ENCODE measurements at places on chromosomes 12 and 14.

DNA sequence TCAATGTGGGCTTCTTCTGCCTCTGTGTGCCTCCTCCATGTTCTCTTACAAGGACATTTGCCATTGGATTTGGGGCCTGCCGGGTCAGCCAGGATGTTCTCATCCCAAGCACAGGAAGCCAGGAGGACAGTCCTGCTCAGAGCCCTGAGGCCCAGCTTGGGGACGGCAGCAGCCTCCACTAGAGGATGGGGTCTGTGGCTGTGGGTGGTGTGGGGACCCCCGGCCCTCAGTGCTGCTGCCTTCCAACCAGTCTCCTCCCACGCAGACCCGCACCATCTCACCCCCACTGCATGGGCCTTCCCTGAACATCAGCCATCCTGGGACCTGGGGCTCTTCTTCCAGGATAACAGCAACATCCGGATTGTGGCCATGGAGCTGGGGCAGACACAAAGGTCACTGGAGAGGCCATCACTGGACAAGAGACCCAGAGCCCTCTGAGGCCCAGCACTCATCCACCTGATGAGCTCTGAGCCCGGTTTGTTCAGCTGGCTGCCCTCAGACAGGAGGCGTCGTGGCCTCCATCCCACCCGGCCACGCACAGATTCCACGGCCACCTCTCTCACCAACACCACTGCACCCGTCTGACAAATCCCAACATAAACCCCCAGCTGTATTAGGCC is 56.5 kb upstream of the C14orf180 start:
- DNase-seq: no peak

DNA sequence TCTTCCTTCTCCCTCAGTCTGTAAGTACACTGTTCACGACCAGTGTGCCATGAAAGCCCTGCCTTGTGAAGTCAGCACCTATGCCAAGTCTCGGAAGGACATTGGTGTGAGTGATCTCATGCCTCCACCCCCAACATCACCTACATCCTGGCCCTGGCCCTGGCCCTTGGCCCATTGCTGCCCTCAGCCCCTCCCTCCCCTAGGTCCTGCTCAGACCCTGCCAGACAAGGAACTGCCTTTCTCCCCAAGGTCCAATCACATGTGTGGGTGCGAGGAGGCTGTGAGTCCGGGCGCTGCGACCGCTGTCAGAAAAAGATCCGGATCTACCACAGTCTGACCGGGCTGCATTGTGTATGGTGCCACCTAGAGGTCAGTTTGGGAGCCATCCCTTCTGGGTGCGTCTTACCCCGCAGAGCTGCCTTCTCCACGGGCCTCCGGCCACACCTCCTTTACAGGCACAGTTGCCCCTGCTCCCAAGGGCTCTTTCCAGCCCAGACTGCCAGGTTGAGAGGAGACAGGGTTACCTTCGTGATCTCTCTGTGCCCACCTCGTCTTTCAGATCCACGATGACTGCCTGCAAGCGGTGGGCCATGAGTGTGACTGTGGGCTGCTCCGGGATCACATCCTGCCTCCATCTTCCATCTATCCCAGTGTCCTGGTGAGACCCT is 9.2 kb downstream of the DGKA start:
- DNase-seq: peak; percentile 88

- DNase-seq: no peak
Measured at GRCh38 chr12:117105902-117106301, 6.7 kb upstream of the TESC start.

GRCh38 chr14:24965934-24966578 is 83.9 kb downstream of the STXBP6 start:
- no peak for DNase-seq

- DNase-seq: no peak
Measured at GRCh38 chr12:47023953-47024352, 55.5 kb upstream of the PCED1B start.

- no peak for DNase-seq
Measured at GRCh38 chr12:76568130-76568529, 8.6 kb upstream of the OSBPL8 start.

DNA sequence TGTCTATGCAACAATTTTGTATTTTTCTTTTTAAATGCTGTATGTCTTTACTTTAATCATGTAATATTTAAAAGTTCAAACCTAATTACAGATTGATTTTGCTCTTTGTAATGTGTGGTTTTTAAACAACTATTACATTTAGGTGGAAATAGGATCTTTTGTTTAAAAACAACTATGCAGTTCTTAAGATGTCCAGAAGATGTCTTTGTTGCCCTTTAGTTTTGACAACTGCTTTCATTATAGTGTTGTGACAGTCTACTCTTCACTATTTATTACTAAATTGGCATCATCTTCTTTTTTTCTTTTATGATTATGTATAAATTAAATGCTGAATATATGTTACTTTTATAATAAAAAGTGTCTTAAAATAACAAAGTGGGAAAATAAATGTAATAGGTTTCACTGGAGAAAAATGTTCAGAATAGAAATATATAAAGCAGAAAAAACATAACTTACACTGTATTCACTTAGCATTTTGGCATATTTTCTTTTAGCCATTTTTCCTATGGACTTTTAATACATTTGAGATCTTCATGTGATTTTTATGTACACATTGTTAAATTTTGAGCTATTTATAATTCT is 27.1 kb upstream of the PCNX4 start:
- no peak for DNase-seq

GRCh38 chr14:51444353-51445000 is 204.4 kb downstream of the TMX1 start:
- DNase-seq: no peak

- DNase-seq: no peak
Measured at GRCh38 chr14:66239589-66239988, 246.6 kb upstream of the CCDC196 start.

- DNase-seq: no peak
Measured at GRCh38 chr12:116420227-116420880, 138.8 kb upstream of the MAP1LC3B2 start.

DNA sequence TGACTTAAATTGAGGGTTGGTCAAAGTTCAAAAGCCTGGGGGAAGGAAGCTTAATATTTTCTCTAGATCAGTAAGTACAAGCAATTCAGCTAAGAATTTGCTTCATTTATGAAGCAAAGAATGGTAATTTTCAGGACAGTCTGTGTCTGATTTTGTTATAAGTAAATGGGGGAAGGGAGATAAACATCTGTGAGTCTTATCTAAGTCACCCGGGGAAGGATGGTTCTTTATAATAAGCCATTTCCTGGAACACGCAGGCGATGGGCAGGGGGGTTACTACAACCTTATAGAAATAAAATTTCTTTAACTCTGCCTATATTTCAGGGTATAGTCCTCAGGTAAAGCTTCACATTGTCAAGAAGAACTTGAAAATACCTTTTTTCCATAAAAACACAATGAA is 42.9 kb downstream of the HELB start:
- DNase-seq: no peak

GRCh38 chr14:50354527-50354926 is 42.2 kb downstream of the CDKL1 start:
- no peak for DNase-seq

GRCh38 chr14:82897469-82898308 is 1364.0 kb upstream of the SEL1L start:
- DNase-seq: no peak

DNA sequence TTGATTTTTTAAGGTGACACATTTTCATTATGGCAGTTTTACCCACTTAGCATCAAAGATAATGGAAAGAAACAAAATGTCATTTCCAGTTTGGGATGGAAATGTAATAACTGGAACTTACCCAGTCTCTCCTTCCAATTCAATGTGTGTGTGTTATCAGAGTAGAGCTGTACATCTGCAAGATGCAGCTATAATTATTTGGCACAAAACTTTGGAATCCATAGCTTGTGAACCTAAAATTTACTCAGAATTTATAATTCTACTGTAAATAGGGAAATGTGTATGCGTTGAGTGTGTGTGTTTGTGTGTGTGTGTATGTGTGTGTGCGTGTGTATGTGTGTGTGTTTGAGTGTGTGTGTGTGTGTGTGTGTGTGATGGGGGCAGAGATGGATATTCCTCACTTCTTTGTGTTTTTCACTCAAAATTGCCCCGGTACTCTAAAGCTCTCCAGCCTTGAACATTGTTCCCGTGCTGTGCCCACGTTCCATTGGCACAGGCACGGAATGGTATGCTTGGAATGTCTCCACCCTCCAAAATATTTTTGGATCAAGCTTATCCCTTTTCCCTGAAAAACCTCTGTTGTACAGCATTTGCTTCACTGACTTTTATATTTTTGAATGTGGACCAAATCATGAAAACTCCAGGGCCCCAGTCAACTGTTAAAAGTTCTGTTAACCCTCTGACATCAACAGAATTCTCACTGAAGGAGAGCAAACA is 150.2 kb upstream of the BMP4 start:
- no peak for DNase-seq

GRCh38 chr14:29805415-29806123 is 122.1 kb downstream of the PRKD1 start:
- DNase-seq: no peak

GRCh38 chr14:90060312-90060964 is 1.4 kb upstream of the KCNK13 start:
- peak; percentile 16 for DNase-seq

DNA sequence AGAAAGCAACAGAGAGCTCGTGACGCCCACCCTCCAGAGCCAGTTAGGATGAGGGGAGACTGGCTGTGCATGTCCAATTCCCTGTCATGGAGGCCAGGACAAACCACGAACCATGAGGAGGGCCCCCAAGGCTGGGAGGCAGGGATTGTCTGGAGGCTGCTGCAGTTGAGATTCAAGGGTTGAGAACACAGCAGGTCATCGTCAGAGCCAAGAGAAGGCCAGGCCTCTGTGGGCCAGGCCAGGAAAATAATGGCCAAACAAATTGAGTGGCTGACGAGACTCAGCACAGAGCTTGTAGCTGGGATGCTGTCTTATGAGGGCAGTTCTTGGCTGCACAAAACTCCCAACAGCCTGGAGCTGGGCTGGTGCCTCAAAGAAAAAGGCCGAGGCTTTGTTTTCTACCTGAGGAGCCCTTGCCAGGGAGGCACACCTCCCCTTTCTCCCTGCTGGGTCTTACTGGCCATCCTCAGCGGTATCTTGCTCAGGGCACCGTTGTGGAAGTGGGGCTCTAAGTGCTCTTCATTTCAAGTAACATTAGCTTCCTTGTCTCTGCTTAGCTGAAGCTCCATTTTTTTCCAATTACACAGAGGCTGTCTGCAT is 665.9 kb downstream of the BCL11B start:
- no peak for DNase-seq

- DNase-seq: no peak
Measured at GRCh38 chr12:122503147-122503751, 2.5 kb upstream of the ZCCHC8 start.

- DNase-seq: peak; percentile 37
Measured at GRCh38 chr14:80213602-80214001, 2.3 kb upstream of the DIO2 start.

DNA sequence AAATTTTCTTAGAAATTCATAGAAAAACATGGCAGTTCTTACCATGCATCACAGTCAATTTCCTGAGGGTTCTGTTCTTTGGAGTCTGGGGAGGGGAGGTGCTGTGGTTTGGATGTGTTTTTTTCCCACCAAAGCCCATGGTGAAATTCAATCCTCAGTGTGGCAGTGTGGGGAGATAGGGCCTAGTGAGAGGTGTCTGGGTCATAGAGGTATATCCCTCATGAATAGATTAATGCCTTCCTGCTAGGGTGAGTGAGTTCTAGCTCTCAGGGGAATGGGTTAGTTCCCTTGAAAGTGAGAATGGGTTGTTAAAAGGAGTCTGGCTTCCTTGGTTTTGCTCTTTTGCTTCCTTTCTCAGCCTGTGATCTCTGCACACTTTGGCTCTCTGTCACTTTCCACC is 277.8 kb downstream of the APAF1 start:
- no peak for DNase-seq

DNA sequence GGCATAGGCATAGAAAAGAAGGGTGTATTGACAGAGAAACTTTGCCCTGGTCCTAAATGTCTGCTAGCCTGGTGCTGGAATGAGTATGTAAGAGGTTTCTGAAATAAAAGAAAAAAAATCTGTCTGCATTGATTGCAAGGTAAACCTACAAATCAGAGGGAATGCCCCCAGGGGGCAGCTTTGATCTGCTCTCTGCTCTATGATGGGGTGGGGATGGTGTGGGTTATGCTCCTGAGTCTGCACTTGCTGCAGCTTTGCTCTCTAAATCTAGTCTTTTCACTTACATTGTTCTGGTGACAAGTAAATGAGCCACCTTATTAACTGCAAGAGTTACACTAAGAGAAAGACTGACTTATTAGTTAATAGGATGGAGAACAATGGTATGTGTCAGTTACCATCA is 468.4 kb upstream of the STXBP6 start:
- DNase-seq: no peak

- DNase-seq: no peak
Measured at GRCh38 chr12:97764700-97765099, 302.1 kb downstream of the RMST start.

DNA sequence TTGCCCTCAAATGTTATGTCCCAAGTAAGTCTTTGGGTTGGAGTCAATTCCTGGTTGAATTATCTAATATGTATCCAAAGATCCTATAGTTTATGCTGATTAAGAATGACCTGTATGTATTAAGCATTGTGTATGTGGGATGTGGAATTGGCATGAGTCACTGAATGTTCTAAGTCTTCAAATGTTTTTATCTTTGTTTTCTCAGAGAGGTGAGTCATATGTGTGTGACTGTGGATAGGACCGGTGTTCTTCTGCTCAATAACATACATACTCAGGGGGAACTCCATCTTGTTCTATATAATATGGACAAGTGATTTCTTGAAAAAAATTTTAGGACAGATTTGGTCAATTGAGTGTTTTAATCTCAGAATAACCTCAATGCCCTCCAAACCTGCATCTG is 57.9 kb downstream of the NAV3 start:
- DNase-seq: no peak

GRCh38 chr12:84070292-84070691 is 842.3 kb downstream of the SLC6A15 start:
- no peak for DNase-seq

GRCh38 chr12:66066137-66066928 is 64.2 kb downstream of the LLPH start:
- no peak for DNase-seq

GRCh38 chr14:90228478-90228877 is 27.9 kb upstream of the PSMC1 start:
- no peak for DNase-seq

- DNase-seq: no peak
Measured at GRCh38 chr14:75986439-75986765, 839 bp downstream of the IFT43 start.

DNA sequence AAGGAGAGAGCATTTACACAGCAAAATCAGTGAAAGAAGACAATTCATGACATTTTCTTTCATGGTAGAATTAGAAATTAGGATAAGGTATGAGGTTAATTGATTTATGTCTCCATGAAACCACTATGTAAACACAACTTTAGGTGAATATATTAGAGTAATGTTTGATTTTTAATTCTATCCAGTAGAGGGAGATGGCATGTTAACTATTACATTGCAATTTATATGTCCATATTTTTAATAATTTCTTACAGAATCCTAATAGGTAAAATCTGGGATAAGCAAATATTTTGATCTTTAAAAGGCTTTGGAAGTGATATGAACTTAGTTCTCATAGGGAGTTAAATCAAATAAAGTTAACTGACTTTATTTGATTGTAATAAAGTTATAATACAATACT is 373.4 kb upstream of the PDE3A start:
- no peak for DNase-seq

Data from HL-60 (cell line).